ENCODE measurements at places on chromosomes 7 and 10.
A peak's percentile ranks its signal among the peaks of the same experiment; 100 is the strongest.

- no peak for DNase-seq
These were observed 302.1 kb downstream of the CACNA2D1 start for GRCh38 chr7:82141427-82141826.

- peak; percentile 32 for DNase-seq
These were observed 71.8 kb upstream of the PIK3CG start for GRCh38 chr7:106793015-106793975.

GRCh38 chr7:140079121-140079536, 16.4 kb upstream of the PARP12 start:
- DNase-seq = no peak

- no peak for DNase-seq
These were observed 205.5 kb upstream of the STK17A start for GRCh38 chr7:43377196-43377960.

DNA sequence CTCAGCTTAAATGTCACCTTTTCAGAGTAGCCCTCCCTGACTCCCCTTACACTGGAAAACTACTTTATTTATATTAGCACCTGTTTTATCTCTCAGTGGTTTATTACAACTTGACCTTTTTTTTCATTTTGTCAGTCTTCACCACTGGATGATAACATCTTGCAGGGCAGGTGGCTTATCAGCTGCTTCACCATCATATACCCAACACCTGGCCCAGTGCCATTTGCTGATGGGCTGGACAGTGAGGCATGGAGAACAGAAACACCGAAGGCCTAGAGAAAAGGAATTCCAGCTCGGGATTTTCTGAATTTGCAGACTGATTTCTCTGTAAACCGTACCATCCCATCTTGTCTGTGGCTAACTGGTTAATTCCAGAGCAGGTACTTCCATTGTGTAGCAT, 48.5 kb downstream of the SORCS3 start:
- no peak for DNase-seq

GRCh38 chr10:24467136-24467535, 256.6 kb downstream of the ARHGAP21 start:
- DNase-seq = no peak

DNA sequence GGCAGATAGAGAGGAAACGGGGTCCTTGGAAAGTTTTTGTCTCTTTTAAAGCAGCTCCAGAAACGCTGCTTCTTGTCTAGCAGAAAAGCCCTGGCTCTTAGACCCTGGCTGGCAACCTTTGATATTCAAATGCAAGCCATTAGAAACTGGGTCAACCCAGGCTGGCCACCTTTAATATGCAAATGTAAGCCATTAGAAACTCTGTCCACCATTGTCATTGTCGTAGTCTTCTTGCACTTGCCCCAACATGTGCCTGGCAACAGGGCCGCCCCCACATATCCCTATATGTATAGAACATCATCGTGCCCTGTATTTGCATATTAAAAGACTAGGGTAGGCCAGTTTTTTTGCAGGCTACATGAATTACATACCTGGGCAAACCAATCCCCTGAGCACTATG, 621.3 kb upstream of the DPP6 start:
- no peak for DNase-seq

DNA sequence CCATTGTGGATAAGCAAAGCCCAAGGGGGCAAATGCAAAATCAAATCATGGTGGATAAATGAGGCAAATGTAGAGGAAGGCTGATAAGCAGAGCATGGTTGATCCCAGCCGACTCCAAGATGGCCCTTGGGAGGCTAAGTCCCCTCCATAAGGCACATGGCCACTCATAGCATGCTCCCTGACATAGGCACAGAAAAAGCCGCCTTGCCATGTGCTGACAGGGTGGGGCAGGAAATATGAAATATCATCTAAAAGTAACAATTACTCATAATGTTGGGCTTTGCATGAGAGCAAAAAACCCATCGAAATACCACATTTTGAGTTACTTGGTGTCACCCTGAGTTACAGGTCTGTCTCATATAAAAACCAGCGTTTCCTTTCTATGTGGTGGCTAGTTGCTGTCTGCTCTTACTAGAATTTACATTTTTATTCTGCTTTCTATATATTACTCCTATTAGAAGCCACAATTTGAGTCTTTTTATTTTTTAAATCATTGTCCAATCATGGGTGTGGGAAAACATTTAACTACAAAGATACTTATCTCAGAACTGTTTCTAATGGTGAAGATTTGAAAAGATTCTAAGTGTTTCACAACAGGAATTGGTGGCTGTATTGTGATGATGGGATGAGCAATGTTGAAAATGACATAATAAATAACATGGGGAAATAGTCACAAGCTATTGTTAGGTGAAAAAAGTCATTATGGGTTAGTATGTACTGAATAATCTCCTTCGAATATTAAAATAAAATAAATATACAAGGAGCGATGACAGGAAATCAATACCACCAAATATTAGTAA, 102.7 kb downstream of the CUBN start:
- peak; percentile 63 for DNase-seq

- DNase-seq = no peak
These were observed 115.8 kb upstream of the TMEM168 start for GRCh38 chr7:112905950-112906349.

- DNase-seq = no peak
These were observed 22.8 kb downstream of the EEPD1 start for GRCh38 chr7:36175886-36176285.

DNA sequence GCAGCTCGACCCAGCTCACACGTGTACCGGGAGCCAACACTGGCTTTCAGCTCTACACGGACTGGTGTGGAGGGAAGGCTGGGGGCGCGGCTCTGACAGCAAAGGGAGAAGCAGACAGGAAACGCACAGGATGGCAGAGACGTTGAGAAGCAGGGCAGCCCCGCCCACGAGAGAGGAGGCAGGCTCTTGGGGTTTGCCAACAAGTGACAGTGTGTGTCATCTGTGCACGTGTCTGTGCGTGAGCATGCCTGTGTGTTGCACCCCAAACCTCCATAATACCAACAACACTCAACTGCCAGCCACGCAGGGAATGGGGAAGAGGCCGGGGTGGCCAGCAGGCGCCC, 64.4 kb upstream of the PDGFA start:
- DNase-seq = peak; percentile 84

DNA sequence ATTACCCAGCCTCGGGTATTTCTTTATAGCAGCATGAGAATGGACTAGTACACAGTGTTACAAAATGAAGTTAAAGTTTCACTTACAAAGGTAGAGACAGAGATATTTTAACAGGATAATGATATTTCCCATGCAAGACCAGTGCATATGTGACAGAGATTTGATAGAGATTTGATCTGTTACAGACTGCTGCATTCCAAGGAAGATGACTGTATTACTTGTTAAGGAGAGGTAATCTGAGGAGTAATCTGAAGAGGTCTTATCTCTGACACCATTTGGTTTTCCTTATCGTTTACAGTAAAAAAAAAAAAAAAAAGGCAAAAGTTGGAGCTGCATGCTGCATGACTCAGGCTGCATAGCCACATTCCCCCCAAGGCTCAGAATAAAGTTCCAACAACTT, 289.6 kb downstream of the POM121L12 start:
- no peak for DNase-seq

DNA sequence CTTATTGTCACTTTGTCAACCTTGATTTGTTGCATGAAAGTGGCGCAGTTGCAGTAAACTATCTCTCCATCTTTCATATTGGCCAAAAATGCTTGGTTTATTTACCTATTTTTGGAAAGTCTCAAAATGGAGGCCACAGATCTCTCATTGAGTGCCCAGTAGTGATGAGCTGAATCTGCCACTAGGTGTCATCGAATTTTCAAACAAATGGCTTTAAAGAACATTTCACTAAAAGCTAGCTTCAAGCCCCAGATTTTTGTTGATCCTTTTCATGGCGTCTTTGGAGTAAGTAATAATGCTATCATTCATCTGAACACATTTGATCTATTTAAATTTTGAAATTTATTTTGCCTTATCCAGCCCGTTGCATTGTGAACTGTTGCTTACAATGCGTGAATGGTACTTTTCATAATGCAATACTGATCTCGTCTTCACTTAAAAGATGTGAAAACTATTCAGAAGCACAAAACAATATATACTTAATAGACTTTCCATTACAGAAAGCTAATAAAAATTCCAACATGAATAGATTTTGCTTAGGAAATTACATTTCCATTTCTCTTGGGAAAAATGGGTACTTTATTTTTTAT, 236.2 kb downstream of the DNAJB9 start:
- DNase-seq = no peak

DNA sequence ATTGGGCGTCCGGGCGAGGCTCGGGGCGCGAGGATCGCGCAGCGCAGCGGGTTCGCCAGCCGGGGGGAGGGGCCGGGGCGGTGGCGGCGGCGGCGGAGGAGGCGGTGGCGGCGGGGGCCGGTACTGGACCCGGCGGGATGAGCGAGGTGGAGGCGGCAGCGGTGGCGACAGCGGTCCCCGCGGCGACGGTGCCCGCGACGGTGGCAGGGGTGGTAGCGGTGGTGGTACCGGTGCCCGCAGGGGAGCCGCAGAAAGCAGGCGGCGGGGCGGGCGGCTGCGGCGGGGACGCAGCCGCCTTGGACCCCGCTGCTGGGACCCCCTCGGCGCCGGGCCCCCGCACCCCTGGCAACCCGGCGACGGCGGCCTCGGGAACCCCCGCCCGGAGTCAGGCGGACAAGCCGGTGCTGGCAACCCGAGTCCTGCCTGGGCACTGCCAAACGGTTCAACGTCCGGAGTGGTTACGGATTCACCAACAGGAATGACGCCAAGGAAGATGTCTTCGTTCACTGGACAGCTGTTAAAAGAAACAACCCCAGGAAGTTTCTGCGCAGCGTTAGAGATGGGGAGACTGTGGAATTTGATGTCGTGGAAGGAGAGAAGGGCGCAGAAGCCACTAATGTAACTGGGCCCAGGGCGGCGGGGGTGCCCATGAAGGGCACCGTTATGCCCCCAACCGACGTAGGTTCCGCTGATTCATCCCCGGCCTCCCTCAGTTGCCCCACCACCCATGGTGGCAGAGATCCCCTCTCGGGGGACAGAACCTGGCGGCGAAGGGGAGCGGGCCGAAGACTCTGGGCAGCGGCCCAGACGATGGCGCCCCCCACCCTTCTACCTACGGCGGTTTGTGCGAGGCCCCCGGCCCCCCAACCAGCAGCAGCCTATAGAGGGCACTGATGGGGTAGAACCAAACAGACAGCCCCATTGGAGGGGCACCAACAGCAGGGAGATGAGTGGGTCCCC, 100.3 kb upstream of the CPXM2 start:
- no peak for DNase-seq

DNA sequence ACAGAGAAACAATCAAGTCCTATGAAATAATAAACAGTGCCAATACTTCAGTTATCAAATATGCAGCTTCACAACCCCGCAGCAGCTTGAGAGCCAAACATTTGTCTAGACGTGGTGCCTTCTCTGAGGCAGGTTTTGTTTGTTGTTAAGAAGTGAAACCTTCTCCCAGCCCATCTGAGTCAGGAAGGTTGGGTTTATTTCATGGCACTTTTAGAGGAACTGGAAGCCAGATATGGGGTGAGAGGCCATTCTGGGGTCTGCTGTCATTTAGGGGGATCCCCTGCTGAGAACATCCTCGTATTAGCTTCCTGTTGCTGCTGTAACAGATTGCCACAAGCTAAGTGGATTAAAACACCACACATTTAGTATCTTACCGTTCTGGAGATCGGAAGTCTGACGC, 113.6 kb downstream of the GRK5 start:
- DNase-seq = no peak

DNA sequence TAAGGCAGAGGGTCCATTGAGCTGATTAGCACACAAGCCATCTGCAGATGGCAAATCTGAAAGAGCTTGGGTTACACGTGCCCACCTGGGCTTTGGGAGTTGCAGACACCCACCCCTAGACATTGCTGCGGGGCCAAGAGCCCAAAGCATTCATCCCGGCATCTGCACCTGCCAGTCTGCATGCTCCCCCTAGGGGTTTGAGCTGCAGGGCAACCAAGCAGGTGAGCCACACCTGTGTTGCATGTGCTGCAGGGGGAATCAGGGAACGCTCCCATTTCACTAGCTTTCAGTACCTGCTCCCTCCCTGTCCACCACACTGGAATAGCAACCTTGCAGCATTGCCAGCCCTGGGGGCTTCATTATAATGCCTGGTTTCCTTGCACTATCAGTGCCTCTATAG, 21.1 kb downstream of the C7orf33 start:
- DNase-seq = no peak

DNA sequence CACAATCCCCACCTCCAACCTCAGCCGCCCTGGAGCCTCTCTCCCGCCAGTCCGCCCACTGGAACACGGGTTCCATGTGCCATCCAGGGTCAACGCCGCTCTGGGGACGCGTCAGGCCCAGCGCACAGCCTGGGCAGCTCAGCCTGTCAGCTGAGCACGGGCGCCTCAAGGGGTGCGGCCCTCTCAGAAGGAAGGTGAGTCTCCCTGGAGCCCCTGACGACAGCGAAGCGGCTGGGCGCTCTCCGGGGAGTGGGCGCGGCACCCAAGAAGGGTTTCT, 1.2 kb upstream of the SLC18A3 start:
- no peak for DNase-seq

DNA sequence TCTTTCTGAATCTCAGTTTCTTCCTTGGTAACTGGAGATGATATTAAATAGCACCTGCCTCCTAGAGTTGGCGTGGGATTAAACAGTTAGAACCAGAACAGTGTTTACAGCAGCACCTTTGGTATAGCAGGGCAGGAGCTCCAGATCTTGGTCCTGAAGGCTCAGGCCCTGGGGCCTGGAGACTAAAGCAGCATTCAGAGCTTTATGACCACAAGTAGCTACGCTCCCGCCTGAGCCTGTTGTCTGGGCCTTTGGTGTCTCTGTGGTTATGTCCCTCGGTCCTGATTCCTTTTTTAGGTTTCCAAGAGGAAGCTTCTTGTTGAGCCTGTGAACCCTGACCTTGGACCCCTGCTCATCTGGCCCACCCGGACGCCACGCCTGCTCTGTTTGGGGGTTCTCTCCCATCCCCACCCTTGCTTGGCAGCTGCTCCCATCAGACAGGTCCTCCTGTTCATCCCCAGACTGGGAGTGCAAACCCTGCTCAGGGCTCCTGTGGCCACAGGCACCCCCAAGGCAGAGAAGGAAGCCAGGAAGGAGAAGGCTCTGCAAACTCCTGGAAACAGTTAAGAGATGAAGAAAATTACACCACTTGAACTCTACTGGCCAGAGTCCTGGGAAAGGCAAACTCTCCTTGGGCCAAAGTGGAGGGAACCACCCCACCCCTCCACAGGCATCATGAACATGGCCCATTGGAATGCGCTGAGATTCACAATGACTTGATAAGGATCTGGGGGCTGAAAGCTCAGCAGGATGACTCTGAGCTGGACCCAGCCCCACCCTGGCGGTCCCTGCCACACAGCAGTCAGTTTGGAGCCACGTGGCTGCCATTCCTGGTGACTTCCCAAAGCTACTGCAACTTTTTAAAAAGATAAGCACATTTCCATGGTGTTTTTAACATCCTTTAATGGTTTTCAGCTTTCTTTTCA, 50.1 kb upstream of the TMEM72 start:
- no peak for DNase-seq

DNA sequence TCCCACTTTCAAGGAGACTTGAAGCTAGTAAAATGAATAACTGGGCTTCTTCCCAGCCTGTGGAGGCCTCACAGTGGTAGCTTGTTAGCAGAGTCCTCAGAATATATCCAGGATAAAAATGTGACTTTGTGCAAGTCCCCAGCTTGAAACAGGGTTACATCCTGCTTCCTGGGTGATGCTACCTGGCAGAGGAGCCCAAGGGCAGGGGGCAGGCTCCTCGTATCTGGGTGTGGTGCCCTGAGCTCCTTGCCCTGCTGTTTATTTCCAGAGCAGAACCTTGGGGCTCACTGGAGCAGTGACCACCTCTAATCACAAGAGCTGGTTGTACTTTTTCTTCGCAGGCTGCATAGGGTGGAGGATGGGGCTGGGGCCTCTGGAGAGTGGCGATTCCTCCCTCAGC, 94.8 kb downstream of the GRK5 start:
- no peak for DNase-seq
